Motor neuron (in vitro differentiated cells): ENCODE measurements at places on chromosomes 11 and 22. TPM values are rescaled to one million over a fixed set of nuclear protein-coding genes. Genes with fewer than 3 reads are reported as not detected.

GRCh38 chr11:20274031-20274430, 89.5 kb upstream of the HTATIP2 start:
- ATAC-seq, result no peak

The AMPD3 gene
- 1.7 and 2.2 TPM in 2 replicates for total RNA-seq

DNA sequence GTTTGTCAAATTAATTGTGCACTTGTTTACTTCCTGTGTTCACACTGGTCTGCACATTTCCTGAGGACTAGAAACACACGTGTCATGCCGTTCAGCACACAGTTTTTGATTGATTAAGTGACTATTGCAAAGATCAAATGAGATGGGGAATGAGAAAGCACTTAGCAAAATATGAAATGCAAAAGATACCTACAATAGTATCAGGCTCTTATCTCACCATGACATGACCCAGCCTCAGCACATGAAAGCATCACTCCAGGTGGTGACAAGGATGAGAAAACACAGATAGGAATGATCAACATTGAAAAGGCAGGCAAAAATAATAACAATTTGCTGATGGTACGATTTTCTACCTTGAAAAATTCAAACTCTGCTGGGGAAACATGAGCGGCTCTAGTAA, 42.1 kb upstream of the TP53I11 start:
- no peak for ATAC-seq

GRCh38 chr22:27318516-27318915, 483.0 kb downstream of the MN1 start:
- ATAC-seq, result peak; percentile 89

The LRRC74B gene
- 0.25 and 0.75 TPM in 2 replicates for total RNA-seq

The CAVIN3 gene
- 3.9 and 4.4 TPM in 2 replicates for total RNA-seq

- no peak for ATAC-seq
Measured at GRCh38 chr22:42562684-42563083, 8.9 kb downstream of the SERHL2 start.

- ATAC-seq, result peak; percentile 26
Measured at GRCh38 chr22:37045958-37046357, 5.6 kb upstream of the KCTD17 start.

The SH3BP1 gene
- total RNA-seq, result 4.1 and 6.3 TPM in 2 replicates

DNA sequence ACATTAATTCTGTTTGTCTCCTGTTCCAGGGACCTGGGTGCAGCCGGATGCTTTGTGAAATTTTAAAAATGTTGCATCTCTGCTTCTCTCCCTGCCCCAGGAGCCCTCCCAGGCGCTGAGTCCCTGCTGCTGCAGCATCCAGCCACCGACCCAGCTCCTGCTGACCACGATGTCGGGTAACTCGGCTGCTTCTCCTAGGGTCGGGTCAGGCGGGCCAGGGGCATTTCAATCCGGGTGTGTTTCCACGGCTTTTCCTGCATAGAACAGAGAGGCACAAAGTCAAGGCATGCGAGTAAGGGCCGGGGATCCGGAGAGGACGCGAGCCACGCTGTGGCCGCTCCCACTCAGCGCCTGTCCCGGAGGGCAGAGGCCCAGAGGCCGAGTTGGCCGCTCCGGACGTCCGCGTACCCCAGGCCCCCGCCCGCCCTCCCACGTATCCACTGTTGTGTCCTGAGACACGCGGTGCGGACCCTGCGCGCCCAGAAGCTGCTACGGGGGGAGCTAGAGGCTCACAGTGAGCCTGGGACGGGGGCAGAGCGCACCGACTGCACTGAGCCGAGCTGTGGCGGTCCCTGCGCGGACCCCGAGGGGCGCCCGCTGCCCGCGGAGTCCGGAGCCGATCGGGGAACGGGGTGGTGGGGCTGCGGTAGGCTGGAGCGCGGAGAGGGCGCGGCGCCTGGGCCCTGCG, at the start of gene POU2AF3:
TSS of gene POU2AF3 (plus strand) at position 134 of the 688 bp plus-strand sequence. CDS start at position 170, 36 bp downstream.
- ATAC-seq, result peak; percentile 77

The P2RY2 gene
- total RNA-seq, result 0.05 and 0.21 TPM in 2 replicates

The ZNF143 gene
- total RNA-seq, result 24.3 and 24.7 TPM in 2 replicates

The DDTL gene
- total RNA-seq, result 1.7 and 2.4 TPM in 2 replicates

DNA sequence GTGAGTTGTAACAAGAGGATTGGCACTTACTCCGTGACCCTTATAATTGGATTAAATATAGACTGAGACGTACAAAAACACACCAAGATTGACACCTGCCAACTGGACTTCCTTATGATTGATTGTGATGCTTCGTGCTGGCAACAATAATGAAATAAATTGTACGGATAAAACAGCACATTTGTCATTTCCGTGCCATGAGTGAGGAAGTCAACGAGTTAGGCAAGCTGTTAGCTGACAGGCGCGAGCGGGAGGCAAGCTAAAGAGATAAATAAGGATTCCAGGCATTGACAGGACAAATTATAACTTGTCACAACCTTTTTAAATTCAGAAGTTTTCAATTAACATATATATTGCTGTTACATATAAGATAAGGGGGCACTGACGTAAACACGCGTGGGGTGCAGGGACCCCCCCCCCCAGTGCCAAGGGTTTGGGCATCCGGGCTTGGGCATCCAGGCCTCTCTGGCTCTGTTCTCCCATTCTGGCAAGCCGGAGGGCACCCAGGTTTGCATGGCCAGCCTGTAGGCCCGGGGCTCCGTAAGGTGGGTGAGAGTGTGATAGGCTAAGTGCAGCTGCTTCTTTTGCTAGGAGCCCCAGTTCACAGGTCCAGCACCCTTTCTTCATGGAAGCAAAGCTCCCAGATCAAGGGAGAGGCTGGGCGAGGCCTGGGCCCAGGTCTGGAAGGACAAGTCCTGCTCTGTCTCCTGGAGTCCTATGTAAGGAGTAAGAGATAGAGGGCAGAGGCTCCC, 11.2 kb upstream of the PAX6 start:
- no peak for ATAC-seq

GRCh38 chr11:35583843-35584242, 34.4 kb upstream of the FJX1 start:
- ATAC-seq, result no peak

DNA sequence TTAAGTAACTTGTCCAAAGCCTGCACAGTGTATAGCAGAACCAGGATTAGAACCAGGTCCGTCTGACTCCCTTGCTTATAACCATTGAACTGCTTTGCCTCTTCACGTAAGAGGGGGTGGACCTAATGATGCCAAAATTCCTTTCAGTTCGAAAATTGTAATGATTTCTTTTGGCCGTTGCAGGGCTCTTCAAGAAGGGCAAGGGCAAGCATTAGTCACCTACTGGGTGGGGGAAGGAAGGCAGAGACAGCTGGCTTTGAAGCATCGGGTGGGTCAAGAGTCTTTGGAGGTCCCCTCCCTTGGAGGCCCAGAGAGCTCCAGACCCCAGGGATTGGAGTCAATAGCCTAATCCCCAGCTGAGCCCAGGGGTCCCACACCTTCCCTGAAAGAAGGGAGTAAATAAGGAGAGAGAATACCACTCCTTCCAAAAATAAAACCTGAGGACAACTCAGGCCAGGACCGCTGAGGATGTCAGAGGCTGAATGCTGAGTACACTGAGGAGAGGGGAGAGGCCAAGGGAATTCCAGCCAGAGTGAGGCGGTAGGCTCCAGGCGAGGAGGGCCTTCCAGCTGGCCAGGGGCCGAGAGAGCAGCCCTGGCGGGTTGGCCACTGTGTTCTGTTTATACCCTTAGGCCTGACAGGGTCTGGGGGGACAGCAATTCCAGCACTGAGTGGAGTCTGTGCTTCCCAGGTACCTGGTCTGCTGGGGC, 14.1 kb downstream of the CREB3L1 start:
- no peak for ATAC-seq

DNA sequence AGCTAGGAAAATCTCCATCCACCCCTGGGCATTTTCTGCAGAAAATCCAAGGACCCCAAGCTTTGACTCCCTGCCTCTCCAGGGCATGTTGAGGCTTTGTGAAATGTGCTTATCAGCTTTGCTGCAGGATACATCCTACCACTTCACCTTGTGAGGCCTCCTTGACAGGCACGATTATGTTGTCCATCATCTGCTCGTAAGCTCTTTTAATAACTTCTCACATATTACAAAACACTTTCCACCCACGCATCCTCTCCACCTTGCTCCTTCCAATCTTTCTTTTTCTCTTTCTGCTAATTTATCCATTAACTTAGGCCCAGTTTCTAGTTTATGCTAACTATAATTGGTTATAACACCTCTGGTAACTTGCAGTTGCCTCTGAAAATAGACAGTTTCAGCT, 147.0 kb upstream of the MTNR1B start:
- ATAC-seq, result no peak

- no peak for ATAC-seq
Measured at GRCh38 chr22:46500201-46500600, 37.2 kb downstream of the CELSR1 start.

- no peak for ATAC-seq
Measured at GRCh38 chr11:71311928-71312510, 59.6 kb upstream of the SHANK2 start.

DNA sequence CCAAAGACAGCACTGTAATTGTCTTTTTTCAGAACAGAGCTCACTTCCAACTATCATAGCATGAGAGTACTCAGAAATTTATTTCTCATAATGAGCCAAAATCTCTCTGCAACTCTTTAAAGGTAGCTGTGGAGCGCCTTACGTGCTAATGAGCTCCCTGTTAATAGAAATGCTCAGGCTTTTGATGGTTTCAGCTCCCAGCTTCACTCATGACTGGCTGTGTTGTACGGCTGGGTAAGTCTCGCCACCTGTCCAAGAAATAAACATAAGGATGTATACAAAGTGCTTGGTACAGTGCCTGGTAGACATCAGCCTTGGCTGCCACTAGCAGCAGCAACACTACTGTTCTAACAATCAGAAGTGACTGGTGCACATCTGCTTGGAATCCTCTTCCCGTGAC, 109.4 kb downstream of the LDLRAD3 start:
- no peak for ATAC-seq

DNA sequence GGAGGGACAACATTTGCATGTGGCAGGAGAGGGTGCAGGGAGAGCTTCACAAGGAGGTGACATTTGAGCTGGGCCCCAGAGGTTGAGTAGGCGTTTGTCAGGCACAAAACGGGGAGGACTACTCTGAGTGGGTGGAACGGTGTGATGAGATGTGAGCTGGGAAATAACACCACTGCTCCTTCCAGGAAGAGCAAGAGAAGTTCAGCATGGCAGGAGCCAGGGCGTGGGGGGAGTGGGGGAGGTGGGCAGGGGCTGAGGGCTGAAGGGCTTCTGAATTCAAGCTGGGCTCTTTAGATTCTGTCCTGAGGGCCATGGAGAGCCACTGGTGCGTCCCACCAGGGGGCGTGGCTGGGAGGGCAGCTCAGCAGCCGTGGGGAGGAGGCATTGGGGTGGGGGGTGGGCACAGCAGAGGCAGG, 54.2 kb downstream of the OTOG start:
- no peak for ATAC-seq

GRCh38 chr11:122368796-122369195, 252.8 kb upstream of the BLID start:
- no peak for ATAC-seq

The SMTN gene
- 14.3 and 16.9 TPM in 2 replicates for total RNA-seq

DNA sequence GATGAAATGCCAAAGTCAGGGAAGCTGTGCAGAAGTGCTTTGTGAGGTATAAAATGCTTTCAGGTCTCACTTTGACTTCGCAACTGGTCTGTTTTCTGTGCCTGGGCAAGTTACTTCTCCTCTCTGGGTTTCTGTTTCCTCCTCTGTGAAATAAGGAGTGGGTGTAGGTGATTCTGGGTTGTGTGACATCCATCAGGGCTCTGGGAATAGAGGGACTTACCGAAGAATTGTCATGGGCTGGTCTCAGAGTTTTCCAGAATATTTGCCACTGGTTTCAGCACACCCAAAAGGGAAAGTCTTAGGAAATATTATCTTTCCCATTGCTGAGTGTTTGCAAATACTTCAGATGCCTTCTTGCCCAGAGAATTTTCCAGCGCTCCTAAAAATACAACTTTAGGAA, 118.4 kb downstream of the KIAA1671 start:
- ATAC-seq, result no peak

- no peak for ATAC-seq
Measured at GRCh38 chr11:54558919-54559318, 44.9 kb downstream of the OR4C46 start.

The SDHAF2 gene
- 36.8 and 40.2 TPM in 2 replicates for total RNA-seq

The IGLL1 gene
- total RNA-seq, result 0.47 TPM in 1 of 2 replicates, not detected in the other

- no peak for ATAC-seq
Measured at GRCh38 chr11:5277807-5278382, 8.2 kb upstream of the HBE1 start.

GRCh38 chr22:41267958-41268357, 18.0 kb downstream of the RANGAP1 start:
- ATAC-seq, result no peak
